ENCODE measurements at places on chromosomes 13 and 19.

GRCh38 chr13:109819874-109820273, 33.5 kb upstream of the IRS2 start:
- no peak for DNase-seq

- no peak for DNase-seq
Observed at GRCh38 chr19:3278749-3279148, 54.3 kb downstream of the CELF5 start.

GRCh38 chr13:52359534-52359933, 46.4 kb downstream of the THSD1 start:
- DNase-seq = no peak

DNA sequence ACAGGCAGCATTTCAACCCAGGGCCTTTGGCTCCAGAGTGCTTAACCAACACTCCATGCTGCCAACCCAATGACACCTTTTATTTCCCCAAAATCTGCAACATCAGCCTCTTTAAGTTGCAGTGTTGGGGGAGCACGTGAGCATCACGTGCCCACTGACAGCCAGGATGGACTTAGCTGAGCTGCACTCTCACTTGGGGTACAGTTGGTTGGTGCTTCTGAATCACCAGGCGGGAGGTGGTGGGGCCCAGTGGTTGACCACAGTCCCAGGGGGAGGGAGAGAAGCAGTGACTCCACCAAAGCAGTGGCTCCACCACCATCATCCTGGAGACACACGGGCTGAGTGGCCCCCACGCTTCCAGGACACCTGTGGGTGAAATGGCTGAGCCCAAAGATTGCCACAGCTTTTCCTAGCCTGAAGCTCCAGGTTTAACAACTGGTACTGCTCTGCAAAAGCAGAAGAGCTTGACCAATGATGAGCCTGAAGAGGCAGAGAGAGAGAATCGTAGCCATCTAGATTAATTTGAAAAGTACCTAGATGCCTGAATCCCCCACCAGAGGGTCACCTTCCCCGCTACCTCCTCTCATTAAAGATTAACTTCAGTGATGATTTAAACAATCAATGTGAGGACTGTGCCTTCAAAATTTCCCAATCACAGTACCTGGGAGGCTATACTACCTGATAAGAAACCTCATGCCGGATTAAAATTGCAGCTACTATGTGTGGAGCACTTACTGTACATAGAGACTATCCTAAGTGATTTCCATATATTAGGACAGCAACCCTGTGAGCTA, 193.8 kb downstream of the FOXO1 start:
- DNase-seq = no peak

DNA sequence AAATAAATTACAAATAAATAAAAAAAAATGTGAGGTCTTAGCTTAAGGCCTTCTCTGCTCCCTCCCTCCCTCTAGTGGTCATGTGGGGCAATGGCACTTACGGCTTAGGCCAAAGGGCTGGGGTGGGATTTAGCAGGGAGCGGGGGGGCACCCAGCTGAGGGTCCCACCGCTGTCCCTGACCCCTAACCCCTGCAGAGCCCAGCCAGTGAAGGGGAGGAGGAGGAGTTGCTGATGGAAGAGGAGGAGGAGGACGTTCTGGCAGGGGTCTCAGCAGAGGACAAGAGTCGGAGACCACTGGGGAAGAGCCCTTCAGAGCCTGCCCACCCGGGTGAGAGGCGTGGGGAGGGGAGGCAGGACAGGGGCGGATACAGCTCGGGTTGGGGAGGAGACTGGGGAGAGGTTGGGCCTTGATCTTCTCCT, 9.3 kb downstream of the MPND start:
- DNase-seq = no peak

DNA sequence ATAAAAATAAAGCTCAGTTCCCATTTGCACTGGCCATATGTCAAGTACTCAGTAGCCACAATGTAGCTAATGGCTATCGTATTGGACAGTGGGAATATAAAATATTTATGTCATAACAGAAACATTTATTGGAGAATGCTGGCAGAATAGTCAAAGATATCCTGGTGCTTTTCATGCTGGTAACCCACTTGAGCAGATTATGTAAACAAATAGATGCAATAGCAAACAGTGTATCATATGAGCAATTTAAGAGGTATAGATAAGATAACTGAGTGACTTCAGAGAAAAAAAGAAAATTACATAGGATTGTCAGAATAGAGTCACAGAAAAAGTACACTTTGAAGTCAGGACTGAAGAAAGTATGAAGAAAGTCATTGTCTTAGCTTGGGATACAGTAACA, 426.6 kb downstream of the NDFIP2 start:
- DNase-seq = no peak

DNA sequence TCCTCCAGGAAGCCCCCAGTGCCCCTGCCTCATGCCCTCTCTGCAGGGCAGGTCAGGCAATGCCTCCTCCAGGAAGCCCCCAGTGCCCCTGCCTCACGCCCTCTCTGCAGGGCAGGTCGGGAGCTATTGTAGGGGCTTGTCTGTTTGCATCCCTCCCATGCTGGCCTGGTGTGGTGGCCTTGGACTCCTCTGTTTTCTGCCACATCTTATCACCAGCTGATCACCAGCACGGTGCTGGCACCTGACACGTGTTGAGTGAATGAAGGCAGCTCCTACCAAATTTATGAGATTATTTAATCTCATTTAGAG, 51.5 kb upstream of the C13orf46 start:
- DNase-seq = no peak

DNA sequence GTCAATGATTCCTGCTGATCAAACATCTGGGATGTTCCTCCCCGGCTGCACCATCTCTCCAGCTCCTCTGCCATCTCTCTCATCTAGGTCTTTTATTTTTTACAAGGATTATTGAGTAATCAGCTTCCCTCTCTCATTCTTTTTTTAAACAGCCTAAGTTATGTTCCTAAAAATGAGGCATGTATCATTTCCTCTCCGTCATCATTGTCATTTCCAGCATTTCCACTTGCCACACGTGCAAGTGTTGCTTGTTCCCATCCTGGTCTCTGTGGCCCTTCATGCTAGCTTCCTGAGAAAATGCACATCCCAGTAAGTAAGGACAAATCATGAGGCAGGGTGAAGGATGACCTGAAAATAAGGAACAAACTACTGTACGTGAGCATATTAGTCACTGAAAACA, 102.7 kb upstream of the POSTN start:
- no peak for DNase-seq

GRCh38 chr13:43389983-43390382, 366.6 kb downstream of the DNAJC15 start:
- DNase-seq = no peak

GRCh38 chr13:113804703-113805430, 45.8 kb downstream of the TMEM255B start:
- DNase-seq = no peak

DNA sequence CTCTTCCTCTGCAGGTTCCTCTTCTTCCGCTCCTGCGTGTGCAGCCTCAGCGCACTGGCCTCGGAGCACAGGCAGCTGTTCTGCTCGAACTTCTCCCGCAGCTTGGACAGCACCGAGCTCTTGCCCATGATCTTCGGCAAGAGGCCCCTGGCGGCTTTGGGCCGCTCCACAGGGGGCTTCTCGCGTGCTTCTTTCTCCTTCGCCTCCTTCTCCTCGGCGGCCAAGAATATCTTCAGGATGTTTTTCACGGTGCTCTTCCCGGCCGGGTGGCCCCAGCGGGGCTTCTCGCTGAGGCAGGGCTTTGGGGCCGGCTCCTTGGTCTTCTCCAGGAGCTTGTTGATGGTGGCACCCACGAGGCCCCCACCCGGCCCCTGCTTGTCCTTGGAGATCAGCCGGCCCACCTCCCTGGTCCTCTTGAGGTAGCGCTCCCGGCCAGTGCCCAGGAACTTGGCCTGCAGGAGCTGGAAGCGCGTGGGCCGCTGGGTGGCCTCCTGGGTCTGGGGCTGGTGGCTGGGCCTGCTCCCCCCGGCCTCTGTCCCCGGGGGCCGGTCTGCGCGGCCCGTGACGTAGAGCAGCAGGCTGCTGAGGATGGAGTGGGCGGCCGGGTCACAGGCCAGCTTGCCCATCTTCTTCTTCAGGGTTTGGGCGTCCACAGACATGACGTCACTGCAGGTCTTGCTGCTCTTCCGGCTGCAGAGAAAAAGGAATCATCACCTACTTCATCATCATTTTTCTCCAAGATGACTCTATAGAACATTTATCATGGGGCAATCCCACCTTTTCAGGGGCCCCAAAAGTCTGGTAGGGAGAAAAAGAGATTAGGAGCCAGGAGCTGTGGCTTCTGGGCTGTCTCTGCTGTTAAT, 43.8 kb upstream of the GRTP1 start:
- DNase-seq = no peak

All from HS-5 (cell line).